ENCODE measurements at places on chromosomes 3 and 15.

DNA sequence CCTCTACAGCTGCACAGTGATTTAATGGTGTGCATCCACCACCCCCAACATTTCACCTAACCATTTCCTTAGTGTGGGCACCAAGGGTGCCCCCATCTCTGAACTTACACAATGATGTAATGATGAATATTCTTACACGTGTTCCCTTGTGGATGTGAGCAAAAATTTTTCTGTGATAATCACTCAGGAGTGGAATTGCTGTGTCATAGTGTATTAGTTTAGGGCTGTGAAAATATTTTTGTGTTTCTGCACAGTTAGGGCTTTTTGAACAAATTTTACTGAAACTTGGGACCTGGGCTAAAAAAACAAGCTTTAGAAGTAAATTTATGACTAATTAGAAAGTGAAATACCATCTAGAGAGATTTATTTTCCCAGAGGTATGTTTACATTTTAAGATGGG lies 134.5 kb upstream of the CCNL1 start:
- DNase-seq = no peak

DNA sequence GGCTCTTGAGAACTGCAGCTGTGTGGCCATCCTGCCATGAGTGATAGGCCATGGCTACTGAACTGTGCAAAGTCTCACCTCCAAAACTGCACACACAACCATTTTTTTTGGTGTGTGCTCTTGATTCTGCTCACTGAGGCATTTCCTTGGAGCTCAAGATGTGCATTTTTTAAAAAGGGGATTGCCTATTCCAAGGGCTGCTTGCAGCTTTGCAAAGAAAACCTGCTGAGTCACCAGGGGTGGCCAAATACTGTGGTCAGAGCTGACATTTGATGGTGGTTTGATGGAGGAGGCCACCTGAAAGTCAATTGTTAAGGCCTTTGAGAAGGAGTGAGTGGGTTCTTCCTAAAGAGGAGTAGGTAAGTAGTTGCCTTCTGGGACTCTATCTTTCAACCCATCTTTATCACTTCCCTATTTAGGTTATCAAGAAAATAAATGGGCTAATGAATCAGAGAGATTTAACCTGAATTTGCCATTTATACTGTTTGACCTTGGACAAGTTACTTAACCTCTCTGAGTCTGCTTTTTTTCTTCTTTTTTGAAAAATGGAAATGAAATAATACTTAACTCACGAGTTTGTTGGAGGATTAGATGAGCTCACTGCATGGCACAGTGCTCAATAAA lies 87.9 kb downstream of the CHST2 start:
- peak; percentile 83 for DNase-seq

- DNase-seq = no peak
Observed at GRCh38 chr3:29312960-29313452, 32.1 kb downstream of the RBMS3 start.

GRCh38 chr3:66381626-66382025 lies 119.2 kb downstream of the LRIG1 start:
- no peak for DNase-seq

- DNase-seq = no peak
Observed at GRCh38 chr3:113557374-113557773, 25.0 kb downstream of the SIDT1 start.

DNA sequence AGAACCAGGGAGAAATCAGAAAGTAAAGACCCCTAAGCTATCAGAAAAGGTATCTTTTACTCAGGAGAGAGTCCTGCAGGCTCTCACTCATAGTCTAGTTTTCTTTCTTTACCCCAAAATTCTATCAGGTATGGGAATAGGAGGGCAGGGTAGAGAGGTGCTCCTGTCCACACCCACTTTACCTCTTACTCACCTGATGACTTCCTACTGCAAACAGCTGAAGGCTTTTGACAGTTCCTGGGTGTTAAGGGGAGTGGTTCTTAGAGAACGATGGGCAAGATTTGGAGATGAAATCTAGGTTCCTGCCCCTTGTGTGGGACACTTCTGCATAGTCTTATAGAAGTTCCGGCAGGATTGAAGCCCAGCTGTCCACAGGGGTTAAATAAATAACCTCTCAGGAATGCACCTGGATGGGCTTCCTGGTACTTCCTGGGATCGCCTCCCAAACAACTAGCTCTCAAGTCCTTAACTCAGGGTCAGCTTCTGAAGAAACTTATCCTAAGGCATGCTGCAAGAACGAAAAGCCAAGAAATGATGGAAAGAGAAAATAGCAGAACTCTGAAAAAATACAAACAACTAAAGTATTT lies 10.8 kb upstream of the TNFAIP8L3 start:
- DNase-seq = no peak
